ENCODE measurements at places on chromosomes 12 and 14. TPM values are rescaled to one million over a fixed set of nuclear protein-coding genes. Genes with fewer than 3 reads are reported as not detected.
A peak's percentile ranks its signal among the peaks of the same experiment; 100 is the strongest.

GRCh38 chr12:131136539-131136872 lies 182.8 kb downstream of the ADGRD1 start:
- no peak for DNase-seq

GRCh38 chr12:49838973-49839633 lies 3.8 kb downstream of the BCDIN3D start:
- DNase-seq: no peak

DNA sequence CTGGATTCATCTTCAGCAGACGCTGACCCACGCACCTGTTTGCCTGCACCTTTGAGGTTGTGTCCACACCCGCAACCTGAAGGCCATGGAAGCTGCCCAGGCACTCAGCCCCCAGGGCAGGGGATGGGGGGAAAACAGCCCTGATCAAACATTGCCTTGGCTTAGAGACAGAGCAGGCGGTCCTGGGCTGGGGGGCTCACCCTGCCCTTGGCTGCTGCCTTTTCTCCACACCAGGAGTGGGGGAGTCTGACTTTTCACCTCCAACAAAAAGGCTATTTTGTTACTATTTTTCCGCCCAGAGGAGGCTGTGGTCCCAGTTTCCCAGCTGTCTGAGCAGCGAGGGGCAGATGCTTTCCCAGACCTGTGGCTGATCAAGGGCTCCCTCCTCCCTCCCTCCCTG lies 24.2 kb downstream of the BCL11B start:
- DNase-seq: no peak

GRCh38 chr14:50047274-50047676 lies 69.1 kb downstream of the VCPKMT start:
- no peak for DNase-seq

Gene MYF6
- polyA plus RNA-seq: 0.15 TPM

- no peak for DNase-seq
Measured at GRCh38 chr12:3655328-3655900, 97.5 kb downstream of the CRACR2A start.

DNA sequence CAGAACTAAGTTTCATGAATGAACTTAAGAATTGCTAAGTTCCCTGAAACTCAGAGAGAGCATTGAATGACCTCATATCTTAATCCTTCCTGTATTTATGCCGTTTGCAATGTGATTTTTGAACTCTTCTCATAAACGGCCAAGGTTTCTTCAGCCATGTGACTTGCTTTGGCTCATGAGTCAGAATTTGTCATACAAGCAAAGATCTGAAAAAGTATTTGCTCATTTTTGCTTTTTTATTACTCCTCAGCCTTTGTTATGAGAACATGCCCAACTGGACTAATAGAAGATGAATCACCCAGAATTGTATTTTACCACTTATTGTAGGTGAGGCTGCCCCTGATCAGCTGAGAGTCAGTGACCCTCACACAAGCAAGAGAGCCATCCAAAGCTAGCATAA lies 693.8 kb downstream of the BCL11B start:
- no peak for DNase-seq

GRCh38 chr12:30847259-30847658 lies 79.3 kb upstream of the TSPAN11 start:
- DNase-seq: no peak

GRCh38 chr12:59937148-59937547 lies 341.3 kb downstream of the SLC16A7 start:
- no peak for DNase-seq

Gene SYNJ2BP
- polyA plus RNA-seq: 51.6 TPM

Gene SMOC1
- polyA plus RNA-seq: 1.7 TPM

DNA sequence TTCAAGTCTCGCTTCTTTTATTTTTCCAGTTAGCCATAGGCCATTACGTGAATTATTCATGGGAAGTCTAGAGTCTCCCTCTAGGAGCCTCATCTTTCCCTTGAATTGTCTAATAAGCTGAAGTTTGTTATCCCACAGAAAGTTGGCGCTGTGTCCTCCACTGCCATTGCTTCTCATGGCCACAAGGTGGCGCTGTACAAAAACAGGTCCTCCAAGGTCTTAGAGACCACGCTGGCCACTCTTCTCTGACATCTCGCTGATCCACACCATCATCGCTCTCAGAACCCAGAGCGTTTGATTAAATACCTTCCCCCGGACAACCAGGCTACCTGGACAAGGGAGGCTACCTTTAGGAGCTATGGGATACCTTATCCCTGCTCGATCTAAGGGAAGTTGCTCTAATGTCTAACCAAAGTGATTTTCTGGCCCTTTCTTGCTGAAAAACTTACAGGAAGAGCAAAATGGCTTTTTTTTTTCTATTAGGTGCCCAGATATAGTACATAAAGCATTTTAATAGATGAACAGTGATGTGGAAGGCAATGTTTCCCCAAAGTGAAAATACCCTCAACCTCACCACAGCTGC lies 110.0 kb downstream of the CCDC60 start:
- DNase-seq: peak; percentile 7

Gene GNB3
- polyA plus RNA-seq: 13.3 TPM

DNA sequence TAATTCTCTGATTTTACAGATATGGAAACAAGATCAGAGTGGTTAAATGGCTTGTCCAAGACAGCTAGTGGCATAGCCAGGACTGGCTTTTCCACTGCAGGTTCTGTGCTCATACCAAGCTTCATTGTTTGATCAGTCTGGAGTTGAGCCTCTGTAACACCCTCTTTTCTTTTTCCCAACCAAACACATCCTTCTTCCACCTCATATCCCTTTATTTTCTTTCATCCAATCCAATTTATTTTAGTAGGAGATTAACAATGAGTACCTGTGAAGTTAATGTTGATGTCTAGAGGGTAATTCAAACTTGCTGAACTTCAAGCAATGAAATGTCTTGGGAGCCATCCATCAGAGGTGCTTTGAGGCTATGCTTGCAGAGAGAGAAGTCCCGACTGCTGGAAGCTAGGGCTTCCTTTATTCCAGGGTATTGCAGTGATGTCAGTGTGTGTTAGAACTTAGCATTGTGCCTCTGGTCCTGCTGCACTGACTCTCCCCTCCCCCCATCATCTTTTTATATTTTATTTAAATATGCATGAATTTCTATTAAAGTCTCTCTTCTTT lies 452.1 kb upstream of the PDE3A start:
- no peak for DNase-seq

- DNase-seq: no peak
Measured at GRCh38 chr12:109782326-109782703, 50.9 kb downstream of the TRPV4 start.

GRCh38 chr14:104286086-104286485 lies 147.7 kb downstream of the KIF26A start:
- no peak for DNase-seq

DNA sequence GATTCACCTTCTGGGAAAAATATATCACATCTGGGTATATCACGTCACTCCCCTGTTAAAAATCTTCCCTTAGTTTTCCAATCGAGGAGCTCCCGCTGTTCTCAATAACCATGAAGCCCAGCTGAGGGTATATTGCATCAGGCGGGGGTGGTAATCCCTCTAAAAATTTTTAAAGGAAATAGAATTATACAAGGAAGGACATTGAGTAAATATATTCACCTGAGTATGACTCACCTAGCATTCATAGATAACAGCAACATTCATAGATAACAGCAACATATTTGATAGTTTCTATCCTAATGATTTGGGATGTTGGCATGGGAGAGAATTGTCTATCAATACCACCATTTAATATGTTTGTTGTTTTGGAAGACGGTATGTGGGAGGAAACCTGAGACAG lies 473.6 kb downstream of the RMST start:
- no peak for DNase-seq

DNA sequence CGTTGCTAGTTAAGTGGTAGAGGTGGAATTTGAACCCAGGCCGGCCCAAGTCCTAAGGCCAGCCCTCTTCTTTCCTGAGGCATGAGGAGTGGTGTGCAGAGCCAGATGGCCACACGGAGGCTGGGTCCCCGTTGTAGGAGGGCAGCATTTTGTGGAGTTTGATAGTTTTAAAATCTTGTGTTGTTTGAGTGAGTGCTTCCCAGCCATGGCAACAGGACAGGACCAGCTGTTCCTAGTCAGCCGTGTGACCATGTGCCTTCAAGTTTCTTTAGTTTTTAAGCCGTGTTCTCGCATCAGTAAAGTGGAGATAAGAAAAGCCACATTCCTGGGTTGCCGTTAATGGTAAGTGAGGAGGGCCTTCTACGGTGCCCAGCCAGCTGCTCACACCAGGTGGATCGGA lies 44.4 kb downstream of the UBE3B start:
- peak; percentile 15 for DNase-seq

DNA sequence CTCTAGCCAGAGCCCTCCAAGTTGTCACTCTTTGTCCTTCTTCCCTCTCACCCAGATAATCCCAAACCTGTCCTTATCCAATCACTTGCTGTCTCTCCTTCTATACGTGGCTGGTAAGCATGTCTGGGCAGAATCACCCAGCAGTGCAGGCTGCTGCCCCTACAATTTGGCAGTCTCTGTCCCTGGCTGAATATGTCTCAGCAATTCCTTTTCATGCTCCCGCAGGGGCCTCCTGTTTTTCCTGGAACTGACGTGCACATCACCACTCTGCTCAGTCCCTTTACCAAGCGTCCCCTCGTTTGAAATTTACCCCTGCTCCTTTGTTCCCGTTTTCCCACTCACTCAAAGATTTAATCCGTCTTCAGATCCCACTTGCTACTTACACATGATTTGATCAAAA lies 80.0 kb downstream of the ST8SIA1 start:
- DNase-seq: no peak

Gene LRRC10
- polyA plus RNA-seq: 0.08 TPM

GRCh38 chr14:48805315-48805714 lies 780.9 kb downstream of the RPS29 start:
- no peak for DNase-seq

DNA sequence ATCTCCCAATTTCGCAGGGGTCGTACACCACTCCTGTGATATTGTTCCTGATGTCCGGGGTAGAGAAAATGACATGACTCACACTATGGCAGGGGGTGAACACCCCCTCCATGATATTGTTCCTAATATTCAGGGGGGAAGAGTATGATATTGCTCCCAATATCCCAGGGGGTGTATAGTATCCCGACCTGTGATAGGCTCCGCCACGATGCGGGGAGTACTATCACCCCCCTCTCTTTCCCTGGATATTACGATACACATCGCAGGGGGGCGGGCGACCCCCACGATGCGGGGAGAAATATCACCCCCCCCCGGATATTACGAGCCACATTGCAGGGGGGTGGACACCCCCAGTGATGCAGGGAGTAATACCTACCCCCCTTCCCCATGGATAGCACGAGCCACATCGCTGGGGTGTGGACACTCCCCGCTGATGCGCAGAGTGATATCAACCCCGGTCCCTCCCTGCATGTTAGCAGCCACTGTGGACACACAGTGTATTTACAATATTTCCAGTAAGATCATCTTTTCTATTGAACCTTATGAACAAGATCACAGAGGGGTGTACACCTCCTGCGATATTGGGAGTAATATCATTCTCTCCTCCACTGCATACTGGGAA lies 17.7 kb downstream of the SMIM41 start:
- no peak for DNase-seq

GRCh38 chr12:97637770-97638169 lies 175.2 kb downstream of the RMST start:
- DNase-seq: peak; percentile 30

DNA sequence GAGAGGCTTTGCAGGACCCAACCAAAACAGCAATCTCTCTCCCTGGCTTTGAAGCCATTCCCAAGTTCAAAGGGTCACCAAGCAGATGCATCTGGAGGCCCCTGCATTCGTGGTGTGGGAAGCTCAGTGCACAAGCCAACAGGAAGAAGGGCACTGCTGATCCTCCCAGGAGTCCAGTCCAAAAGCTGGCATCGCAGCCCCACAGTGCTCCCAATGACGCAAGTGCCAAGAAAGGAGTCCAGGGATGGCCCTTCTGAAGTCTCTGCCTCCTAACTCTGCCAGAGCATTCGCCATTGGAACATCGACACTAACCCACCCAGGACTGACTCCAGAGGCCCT lies 25.1 kb downstream of the PXN start:
- DNase-seq: no peak

GRCh38 chr14:104820669-104821228 lies 19.8 kb downstream of the ZBTB42 start:
- DNase-seq: no peak

GRCh38 chr12:56315249-56315621 lies 553 bp downstream of the CNPY2 start:
- DNase-seq: no peak

- DNase-seq: no peak
Measured at GRCh38 chr12:47990351-47991105, 13.7 kb downstream of the COL2A1 start.

DNA sequence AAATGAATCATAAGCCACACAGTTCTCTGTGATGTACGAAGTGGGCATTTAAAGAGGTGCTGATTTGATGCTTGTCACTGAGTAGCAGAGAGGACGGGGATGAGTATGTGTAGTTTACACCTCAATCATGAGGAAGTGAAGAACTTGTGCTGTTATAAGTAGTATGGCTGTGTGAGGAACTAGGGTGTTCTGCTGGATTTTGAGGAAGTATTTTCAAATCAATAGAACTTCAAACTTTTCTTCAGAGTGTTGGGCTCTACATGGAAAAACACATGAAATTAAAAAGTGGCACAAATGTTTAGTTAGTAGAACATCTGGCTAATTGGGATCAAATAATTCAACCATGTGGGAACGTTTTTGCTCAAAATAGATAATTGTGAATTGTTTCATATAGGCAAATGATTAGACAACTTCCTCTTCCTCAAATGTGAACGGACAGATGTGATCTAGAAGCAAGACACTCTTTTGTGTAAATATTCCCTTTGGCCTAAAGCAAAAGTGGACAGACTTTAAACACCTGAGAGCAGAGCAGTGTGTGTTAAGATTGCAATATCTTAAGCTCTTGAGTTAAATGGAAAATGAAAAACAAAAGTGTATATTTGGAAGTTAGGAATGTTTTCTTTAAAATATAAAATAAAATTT lies 168.5 kb downstream of the NAV3 start:
- DNase-seq: no peak

Gene ATP5MC2
- 483 TPM for polyA plus RNA-seq

Gene RPGRIP1
- polyA plus RNA-seq: 0.58 TPM

DNA sequence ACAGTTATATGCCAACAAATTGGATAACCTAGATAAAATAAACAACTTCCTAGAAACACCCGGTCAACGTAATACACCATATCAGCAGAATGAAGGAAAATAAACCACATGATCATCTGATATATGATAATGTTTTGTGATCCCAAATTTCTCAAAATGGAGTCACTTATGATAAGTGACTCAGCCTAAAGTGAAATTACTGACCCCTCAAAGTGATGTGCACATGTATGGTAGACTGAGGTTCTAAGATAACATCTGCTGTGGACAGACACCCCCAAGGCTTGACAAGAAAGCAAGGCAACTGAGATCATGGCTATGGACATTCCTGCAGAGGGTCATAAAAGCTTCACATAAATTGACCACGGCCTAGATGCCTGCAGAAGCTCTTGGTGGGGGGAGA lies 105.1 kb upstream of the DCN start:
- DNase-seq: no peak

- DNase-seq: no peak
Measured at GRCh38 chr12:115088328-115088994, 404.5 kb upstream of the TBX3 start.

Gene IQSEC3
- polyA plus RNA-seq: 10.8 TPM

Gene AMDHD1
- 1.5 TPM for polyA plus RNA-seq

Gene CLEC4D
- 0.43 TPM for polyA plus RNA-seq

Data from left kidney (tissue), 8 donors.